ENCODE measurements at places on chromosomes 1 and 21.

- DNase-seq, result no peak
Observed at GRCh38 chr1:96487971-96488370, 233.6 kb upstream of the PTBP2 start.

GRCh38 chr1:58395355-58395754 lies 151.2 kb downstream of the OMA1 start:
- no peak for DNase-seq

DNA sequence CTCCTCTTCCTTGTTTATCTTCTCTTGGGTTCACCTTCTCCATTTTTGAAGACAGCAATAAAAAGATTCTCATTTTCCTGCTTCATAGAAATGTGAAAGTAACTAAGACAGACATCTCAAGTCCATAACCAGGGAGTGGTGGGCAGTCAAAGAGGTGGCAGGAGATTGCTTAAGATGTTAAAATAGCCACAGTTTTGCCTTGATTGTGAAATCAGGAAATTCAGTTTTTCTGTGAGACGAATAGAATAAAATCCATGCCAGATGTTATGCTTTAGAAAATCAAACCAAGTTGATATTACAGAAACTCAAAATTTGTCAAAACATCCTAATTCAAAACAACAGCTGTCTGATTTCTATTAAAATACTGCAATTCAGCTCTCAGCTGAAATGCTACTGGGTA lies 57.2 kb downstream of the TNN start:
- no peak for DNase-seq

DNA sequence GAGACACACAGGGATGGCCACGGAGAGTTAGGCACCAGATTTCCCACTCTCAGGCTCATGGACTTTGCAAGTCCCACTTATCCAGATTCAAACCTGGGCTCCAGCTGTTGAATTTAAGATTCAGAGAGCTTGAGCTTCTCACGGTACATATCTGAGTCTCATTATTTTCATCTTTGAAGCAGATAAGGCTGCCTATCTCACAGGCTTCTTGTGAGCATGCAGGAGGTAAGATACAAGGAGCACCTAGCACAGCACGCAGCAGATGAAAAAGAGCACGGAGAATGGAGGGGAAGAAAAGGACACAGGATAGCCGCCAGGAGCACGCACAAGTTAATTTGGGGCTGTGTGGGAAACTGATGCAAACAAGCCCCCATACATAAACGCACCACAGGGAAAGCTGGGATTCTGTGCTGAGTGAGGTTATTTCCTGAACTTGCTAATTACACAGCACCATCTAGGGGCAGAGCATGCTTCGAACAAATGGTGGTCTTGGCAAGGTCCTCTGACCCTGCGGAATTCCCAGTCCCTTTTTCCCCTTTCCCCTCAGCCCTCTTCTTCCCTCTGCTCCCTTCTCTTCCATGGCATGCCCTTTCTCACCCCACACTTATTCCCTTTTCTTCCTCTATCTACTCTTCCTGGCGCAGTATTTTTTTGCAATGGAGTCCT lies 134.7 kb upstream of the VANGL1 start:
- DNase-seq, result peak; percentile 20

GRCh38 chr1:211127166-211127565 lies 6.8 kb downstream of the KCNH1 start:
- DNase-seq, result no peak

- DNase-seq, result no peak
Observed at GRCh38 chr1:83055391-83056170, 943.4 kb downstream of the TTLL7 start.
